ENCODE measurements at places on chromosomes 3 and 15.

DNA sequence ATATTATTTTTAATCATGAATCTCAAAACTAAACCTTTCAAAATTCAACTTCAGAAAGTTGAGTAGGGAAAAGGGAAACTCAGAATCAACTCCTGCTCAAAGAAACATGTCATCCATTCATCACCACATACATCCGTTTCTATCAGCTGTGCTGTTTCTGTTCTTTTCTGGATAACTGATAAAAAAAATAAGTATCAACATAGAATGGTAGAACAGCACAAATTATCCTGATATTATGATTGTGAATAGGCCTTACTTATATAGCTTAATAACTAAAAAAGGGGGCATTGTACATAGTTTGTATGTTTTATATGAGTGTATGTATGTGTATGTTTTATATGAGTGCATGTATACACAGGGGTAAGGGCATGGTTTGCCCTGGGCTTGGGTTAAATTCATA is 3.1 kb downstream of the TM4SF1 start:
- no peak for DNase-seq

GRCh38 chr3:42853056-42853455 is 22.6 kb downstream of the CYP8B1 start:
- no peak for DNase-seq

GRCh38 chr3:143171141-143171980 is 51.8 kb downstream of the CHST2 start:
- no peak for DNase-seq

- no peak for DNase-seq
Measured at GRCh38 chr3:13365390-13366379, 54.4 kb downstream of the NUP210 start.

- DNase-seq, result no peak
Measured at GRCh38 chr3:17360991-17361390, 381.4 kb downstream of the TBC1D5 start.

- DNase-seq, result no peak
Measured at GRCh38 chr3:152257563-152258035, 11.1 kb upstream of the MBNL1 start.

GRCh38 chr3:53705774-53706173 is 140.4 kb downstream of the CHDH start:
- no peak for DNase-seq

GRCh38 chr3:68378631-68379030 is 553.7 kb downstream of the TAFA4 start:
- no peak for DNase-seq

DNA sequence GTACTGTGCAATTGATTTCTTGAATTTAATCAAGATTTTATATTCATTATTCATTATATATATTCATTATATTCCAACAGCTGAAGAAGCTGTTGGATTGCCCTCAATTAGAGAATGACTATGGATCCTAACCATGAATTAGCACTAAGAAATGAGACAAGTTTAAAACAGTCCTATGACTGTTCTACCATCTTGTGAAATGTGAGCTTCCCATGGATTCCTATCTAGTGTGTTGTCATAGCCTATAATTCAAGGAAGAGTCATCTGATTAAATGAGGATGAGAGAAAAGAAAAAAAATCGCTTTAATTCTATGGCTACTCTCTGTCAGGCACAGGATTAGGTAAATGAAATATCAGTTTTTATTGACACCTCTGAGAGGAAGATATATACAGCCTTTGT is 696.6 kb upstream of the NAALADL2 start:
- DNase-seq, result no peak
